HuH-7.5 (cell line): ENCODE measurements at places on chromosomes 7 and 10.

- no peak for DNase-seq
Observed at GRCh38 chr7:44724276-44724675, 24.4 kb upstream of the ZMIZ2 start.

DNA sequence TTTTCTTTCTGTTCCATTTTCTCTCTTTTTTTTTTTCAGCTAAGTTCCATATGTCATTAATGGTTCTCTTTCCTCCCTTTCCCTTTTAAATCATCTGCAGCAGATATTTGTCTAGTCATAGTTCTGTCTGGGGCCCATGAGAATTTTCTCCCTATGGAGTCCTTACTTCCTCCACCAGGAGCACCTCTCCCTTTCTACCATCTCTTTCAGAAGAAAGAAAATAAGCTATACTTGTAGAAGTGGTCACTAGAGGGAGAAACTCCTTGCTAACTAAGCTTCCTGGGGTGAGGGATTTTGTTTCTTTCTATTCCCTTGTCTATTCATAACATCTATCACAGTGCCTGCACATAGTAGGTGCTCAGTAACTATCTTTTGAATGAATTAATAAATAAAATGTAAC is 230.2 kb upstream of the HPS1 start:
- DNase-seq, result no peak

- no peak for DNase-seq
Observed at GRCh38 chr7:9453521-9453920, 1020.1 kb downstream of the NXPH1 start.

DNA sequence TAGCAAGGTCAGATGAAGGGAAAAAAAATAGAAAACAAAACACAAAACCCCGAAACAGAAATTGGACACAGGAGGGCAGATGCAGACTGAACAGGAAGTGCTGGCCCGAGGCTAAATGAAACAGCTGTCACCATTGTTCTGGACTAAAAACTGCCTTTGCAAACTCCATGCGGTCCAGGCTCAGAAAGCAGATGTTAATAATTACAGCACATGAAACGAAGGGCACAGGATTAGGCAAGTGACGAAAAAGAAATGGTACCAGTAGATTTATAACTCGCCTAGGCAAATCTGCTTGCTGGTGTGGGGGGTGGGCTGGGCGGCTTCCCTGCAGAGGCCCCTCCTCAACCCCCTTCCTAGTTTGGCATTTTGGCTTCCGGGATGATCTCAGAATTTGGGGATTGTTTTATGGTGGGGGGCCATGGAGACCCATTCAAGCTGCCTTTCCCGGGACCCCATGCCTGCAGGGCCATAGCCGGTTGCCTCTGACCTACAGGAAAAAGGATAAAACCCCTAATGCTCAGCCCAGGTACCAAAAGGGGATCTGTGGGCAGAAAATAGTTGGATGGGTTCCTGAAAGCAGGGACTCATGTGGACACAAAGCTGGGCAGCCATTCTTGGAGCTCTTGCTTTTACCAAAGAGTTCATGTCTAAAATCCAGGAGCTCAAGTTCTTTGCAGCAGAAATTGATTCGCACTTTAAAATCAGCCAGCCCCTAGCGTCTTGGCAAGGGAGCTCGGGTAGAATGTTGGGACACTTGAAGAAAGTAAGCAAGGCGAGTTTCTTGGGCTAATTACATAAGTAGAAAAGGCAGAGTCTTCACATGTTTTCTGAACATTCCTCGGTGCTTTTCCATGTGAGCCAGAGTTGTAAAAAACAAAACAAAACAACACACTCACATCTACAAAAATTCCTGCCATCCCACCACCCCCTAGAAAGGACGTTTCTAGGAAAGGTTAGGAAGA is 39.0 kb upstream of the EMX2 start:
- DNase-seq, result no peak

GRCh38 chr10:29499993-29500537 is 134.7 kb downstream of the SVIL start:
- DNase-seq, result no peak

GRCh38 chr10:128173386-128173785 is 47.2 kb upstream of the MKI67 start:
- DNase-seq, result no peak

GRCh38 chr7:116194115-116194514 is 16.2 kb upstream of the TES start:
- DNase-seq, result no peak

- DNase-seq, result no peak
Observed at GRCh38 chr7:38321050-38321449, 47.6 kb upstream of the TARP start.

DNA sequence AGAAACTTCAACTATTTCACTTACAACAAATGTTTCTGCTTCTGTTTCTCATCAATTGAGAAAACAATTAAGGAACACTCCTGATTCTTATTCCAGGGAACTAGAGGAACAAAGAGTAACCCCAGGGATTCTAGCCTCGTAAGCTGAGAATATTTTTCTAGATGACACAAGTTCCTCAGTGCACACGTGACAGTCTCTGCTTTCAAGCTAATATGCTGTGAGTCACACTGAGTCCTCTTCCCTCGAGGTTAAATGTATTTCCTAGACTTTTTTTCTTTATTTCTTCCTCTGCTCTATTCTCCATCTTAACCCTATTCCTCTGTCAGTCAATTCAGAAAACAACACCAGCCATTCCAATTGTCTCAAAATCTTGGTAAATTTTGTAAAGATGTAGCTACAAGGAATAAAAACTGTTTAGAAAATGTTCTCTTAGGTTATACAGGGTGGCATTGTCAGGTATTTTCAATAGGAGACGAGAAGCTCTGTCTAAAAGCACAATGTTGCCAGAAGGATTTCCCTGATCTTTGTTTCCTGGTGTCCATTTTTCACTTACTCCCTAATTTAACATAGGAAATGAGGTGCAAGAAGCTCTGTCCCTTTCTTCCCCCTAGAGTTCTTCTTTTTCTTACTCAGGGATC is 5.8 kb upstream of the C1GALT1 start:
- DNase-seq, result no peak

DNA sequence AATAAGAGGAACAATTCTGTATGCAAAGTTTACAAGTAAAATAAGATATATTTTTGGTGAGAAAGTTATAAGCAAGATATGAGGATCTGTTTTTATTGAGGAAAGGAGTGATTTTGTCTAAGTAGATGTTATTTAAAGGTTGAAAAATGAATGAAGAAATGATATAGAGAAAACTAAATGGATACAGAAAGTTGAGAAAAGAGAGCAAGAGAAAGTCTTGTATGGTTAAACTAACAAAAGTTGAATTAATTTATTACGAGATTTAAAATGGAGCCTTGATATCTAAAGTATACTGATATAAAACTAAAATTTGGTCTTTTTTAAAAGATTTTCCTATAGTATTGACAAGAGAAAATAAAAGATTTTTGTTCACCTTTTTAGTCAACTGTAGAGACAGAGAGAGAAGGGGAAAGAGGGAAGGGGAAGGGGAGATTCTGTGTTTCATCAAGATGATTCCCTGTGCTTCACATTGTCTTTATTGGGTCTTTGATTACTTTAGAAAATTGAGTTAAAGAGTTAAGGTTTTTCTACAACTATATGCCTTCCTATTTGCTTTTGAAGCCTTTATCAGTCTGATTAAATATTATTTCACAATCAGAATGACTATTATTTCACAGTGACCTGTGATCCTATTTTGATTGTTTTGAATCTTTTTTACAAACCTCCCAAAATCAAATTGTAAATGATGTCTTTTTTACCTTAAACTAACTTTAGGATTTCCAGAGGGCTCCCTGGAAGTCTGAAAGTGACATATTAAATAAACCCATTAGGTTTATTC is 10.7 kb downstream of the SHTN1 start:
- DNase-seq, result no peak

DNA sequence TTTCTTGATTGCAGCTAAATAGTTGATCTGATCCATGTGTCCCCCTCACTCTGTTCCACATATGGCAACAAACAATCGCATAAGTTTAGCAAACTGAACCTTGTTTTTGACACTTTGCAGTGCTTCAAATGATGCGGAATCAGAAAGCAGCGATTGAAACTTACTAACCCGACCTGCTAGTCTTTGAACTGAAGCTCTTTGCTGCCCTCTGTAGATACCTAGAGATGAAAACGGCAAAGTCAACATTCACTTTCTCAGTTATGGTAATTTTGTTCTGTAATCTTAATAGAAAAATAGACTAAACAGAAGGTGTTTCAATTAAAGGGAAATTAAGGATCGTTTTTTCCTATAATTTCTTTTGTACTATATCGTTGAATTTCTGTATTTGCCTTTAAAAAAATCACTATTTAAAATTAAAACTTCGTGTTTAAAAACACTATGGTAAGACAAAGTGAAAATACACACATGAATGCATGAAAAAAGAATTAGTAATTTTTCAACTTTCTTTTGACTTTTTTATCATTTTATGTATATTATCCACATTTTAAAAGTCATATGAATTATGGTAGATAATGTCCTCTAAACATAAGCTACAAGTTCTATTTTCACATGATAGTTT is 276.5 kb downstream of the MAGI2 start:
- DNase-seq, result peak; percentile 3

- peak; percentile 68 for DNase-seq
Observed at GRCh38 chr10:79292891-79293746, 54.1 kb upstream of the PPIF start.

- no peak for DNase-seq
Observed at GRCh38 chr7:73721377-73721817, 1.9 kb upstream of the STX1A start.

GRCh38 chr7:22885797-22886261 is 63.2 kb upstream of the TOMM7 start:
- no peak for DNase-seq

- DNase-seq, result no peak
Observed at GRCh38 chr10:96922978-96923948, 91.2 kb downstream of the LCOR start.

DNA sequence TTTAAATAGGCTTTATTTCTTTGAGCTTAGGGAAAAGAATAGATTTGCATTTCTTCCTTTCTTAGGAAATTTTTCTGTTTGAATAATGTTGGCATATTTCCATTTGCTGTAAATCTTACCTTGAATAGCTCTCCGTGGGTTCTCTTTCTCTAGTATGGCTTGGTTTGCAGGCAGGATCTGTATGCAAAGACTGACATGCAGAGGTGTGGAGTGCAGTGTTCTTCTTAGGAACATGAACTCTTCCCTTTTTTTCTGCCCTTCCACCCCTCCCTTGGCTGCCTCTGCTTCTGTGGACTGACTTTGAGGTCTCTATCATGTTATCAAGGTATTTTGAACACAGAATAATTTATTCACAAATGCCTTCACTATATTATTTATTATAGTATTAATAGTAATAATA is 222.8 kb downstream of the LHFPL3 start:
- no peak for DNase-seq

GRCh38 chr7:158394936-158395335 is 192.7 kb downstream of the PTPRN2 start:
- peak; percentile 73 for DNase-seq

DNA sequence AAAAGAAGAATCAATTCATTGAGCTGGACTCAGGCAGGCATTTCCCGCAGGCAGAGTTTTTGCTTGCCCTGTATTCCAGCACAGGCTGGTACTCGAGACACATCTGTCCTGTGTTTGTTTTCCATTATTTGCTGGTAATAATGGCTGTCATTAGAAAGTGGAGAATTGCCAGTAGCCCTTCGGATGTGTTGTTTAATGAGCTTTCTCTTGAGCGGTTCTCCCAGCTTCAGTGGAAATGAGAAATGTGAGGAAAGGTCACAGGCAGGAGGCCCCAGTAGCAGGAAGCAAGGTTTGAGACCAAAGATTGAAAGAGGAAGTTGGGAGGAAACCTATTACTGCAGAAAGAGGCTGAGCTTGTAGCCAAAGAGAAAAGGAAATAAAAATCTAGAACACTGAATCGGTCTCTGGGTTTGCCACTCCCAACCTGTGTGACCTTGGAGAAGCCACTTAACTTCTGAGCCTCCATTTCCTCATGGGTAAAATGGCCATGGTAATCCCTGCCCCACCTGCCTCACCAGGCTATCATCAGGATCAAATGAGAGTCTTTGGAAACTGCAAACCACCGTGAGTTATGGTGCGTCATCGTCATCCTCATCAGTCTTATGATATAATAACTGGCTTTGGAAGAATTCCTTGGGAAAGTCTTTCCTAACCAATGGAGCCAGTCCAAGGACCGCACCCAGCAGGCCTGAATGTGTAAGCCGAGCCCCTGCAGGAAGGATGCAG is 67.7 kb downstream of the TACR2 start:
- no peak for DNase-seq
